ENCODE measurements at places on chromosomes 5 and 9.
A peak's percentile ranks its signal among the peaks of the same experiment; 100 is the strongest.

DNA sequence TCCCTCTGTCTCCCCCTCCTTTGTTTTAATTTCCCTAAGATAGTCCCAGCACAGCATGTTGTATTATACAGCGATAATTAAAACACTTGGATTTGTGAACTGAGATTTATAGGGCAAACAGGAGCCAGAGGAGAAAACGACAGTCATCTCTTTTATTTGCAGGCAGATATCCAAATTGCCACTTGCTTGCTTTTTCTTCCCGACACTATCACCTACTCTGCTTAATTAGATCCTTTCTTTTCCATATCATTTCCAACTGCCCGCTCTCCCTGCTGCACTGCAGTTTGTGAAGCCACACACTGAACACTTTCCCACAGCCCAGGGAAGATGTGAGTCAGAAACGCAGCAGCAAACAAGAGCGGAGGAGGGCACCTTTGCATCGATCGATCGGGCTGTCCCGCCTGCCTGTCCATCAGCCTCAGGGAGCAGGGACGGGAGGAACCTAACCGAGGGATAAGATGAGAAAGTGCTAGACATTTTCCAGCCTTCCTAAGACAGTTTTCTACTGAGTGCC lies 35.8 kb upstream of the SPRY4 start:
- peak; percentile 38 for DNase-seq

GRCh38 chr9:121156263-121156731 lies 45.4 kb downstream of the RAB14 start:
- peak; percentile 80 for DNase-seq

- no peak for DNase-seq
These were observed 4.8 kb upstream of the HAND1 start for GRCh38 chr5:154482528-154483449.

GRCh38 chr5:96883871-96884270 lies 7.6 kb downstream of the ERAP2 start:
- no peak for DNase-seq

DNA sequence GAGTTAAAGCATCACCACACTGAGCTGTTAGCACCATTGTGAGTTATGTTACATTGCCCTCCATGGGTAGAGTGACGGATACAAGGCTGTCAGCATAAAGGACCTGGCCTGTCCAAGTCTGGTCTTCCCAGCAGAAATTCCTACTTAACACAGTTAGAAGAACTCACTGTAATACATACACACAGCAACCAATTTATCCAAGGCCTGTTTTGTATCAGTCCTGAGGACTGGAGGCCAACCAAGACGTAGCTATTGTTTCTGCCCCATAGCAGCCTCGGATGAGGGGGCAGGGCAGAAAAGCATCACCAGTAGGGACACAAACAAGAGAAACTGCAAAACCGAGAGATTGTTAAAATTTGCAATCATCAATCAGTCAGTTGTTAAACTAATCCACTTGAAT lies 66.0 kb upstream of the CKMT2 start:
- DNase-seq = no peak

- peak; percentile 29 for DNase-seq
These were observed 78.2 kb upstream of the GNA14 start for GRCh38 chr9:77726289-77726688.

DNA sequence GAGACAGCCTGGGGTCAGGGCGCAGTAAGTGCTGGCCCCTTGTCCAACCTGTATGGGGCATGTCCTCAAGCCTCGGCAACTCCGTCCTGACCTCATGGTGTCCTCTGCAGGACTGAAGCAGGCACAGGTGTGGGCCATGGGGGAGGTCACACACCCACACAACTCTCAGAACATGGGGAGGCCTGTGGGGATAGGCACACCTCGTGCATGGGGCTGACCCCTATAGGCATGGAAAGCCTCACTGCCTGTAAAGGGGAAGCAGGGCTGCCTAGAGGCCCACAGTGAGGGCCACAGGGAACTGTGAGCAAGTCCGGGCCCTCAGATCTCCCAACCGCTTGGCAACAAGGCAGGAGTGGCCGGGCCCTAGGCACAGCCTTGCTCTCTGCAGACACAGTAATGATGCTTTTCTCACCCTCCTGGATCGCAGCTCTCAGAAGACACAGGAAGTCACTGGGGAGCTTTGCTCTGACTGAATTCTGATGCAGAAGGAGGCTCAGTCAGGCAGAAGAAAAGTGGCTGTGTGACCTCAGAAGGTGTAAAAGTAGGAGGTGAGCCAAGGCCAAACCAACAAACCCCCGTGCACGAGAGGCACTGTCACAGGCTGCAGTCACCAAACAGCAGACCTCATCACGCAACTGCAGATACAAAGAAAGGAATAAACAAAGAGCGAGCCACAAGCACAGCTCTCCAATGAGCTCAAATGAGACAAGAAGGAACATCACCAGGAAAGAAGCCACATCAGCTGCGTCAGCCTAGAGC lies 5.4 kb downstream of the IPPK start:
- DNase-seq = no peak

- DNase-seq = peak; percentile 30
These were observed 174.4 kb downstream of the SLIT3 start for GRCh38 chr5:169126481-169127021.

- DNase-seq = peak; percentile 43
These were observed 24.6 kb downstream of the UBAP1 start for GRCh38 chr9:34203275-34203991.

DNA sequence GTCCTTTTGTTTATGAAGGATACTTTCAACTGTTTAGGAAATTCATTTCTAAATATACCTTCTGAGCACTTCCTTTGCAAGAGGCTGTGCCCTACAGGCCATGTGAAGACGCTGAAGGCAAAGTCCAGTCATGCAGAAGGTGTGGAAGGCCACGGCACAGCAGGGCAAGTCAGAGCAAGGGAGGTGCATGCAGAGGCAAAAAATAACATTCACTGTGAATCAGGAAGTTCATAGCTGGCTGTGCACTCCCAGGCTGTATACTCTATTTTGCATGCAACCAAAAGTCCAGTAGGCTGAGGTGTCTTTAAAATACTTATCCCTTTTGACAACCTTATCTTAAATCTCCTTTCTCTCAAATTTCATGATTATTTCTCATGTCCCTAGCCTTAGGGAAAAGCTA lies 50.3 kb downstream of the GNAQ start:
- DNase-seq = no peak

- no peak for DNase-seq
These were observed 41.2 kb downstream of the EXD3 start for GRCh38 chr9:137381501-137382443.

DNA sequence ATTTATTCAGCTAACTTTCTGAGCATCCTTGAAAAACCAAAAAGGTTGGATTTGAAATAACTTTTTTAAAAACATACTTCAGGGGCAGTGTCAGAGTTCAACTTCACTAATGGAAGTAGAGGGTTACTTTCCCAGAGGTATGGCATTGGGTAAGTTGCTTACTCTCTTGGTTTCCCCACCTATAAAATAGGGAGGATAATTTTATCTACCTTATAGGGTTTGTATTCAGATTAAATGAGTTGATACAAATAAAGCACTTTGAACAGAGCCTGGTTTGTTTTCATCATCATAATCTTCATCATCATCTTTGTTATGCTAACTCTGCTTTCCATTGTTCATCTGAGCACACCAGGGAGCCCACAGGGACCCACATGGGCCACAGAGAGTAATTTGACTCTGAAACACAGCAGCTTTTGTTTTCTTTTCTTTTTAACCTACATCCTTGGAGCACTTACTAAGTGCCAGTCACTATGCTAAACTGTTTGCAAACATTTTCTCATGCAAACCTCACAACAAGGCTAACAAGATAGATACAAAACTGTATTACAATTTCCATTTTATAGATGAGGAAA lies 179.1 kb upstream of the SLC24A2 start:
- no peak for DNase-seq

GRCh38 chr9:115594557-115594956 lies 476.6 kb upstream of the TNC start:
- DNase-seq = peak; percentile 74

- no peak for DNase-seq
These were observed 35.8 kb upstream of the PIP5K1B start for GRCh38 chr9:68669218-68669617.

DNA sequence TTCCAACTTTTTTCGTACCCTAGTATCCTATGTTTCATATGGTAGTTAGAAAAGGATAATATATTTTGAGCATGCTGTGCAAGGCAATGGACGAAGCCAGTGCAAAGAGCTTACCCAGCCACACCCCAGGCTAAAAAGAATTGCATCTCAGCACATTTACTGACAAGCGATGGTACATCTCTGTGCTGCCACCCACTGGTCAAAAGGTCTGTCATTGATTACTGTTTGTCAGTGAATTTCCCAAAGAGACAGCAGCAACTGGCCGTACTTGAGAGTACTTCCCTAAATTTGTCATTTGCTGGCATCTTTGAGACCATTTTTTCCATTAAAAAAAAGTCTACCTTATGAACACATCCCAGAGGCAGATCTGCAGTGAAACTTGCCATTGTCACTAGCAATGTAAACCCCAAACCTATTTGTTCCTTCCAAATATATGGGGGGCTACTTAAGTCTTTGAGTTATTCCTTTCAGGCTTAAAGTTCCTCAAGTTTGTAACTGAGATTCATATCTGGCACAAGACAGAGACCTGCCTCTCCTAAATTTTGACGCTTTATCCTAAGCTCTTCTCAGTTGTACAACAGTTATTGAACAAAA lies 184.3 kb downstream of the CTNND2 start:
- DNase-seq = no peak

GRCh38 chr9:75152416-75152815 lies 64.1 kb downstream of the OSTF1 start:
- DNase-seq = no peak
